ENCODE measurements at places on chromosomes 1 and 21.

DNA sequence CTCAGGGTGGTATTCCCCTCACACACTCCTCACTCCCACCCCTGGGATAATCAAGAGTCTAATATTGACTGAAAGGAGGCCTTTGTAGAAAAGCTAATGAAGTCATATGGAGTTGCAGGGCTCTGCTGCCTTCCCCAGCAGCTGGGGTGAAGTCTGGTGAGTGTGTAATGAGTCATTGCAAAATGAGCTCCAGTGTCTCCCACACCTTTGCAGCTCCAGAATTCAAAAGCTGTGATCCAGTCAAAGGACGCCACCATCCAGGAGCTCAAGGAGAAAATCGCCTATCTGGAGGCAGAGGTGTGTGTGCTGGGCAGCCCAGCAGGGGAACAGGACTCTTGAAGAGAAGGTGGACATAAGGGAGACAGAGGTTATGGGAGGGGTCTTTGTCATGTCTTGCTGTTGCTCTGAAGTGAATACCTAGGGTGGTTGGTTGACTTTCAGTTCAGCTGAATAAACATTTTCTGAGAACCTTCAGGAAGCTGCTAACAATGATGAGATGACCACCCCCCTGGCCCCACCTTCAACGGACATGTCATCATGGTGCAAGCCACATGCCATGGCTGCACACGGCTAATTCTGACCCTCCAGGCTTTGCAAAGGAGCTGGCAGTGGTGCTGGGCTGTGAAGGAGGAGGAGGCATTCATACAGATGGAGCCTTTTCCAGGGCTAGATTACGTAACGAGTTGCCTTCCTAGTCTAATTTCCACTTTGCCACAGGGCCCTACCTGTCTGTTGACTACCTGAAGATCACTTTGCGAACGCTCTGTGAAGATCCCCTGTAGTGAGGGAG, 32.2 kb upstream of the SNX27 start:
- no peak for DNase-seq

DNA sequence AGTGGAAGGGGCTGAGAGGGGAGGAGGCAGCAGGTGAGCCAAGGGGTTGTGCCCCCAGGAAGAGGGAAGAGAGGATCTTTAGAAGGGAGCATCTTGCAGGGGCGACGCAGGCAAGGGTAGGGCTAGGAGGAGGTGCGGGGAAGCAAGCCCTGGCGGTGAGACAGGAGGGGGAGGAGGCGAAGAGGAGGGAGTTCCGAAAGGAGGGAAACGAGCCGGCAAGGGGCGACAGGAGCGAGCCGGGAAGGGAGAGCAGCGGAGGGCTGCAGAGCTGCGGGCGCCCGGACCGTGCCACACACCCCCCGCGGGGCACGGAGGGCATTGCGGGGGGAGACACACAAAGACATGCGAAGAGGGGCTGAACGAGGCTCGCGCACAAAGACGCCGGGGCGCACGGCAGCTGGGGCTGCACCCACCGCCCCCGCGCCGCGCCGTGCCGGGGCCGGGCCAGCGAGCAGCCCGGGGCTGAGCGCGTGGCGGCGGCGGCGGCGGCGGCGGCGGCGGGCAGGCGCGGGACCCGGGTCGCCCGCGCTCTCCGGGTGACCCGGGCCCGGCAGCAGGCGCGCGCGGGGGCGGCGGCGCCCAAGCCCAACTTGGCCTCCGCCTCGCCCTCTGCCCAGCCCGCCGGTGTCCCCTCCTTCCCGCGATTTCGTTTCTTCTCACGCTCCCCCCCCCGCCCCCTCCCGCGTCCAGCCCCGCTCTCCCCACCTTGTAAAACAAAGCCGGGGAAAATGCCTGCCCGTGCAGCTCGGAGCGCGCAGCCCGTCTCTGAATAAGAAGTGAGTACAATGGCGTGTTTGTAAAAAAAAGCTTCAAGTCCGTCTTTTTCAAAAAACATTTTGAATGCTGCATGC, at the start of gene KCNK2:
Gene KCNK2 (plus strand): TSS at position 206 of the 851 bp plus-strand sequence. CDS start 649 bp downstream, outside the sequence.
- DNase-seq = no peak

GRCh38 chr21:32900814-32901213, 124.9 kb upstream of the OLIG2 start:
- no peak for DNase-seq

DNA sequence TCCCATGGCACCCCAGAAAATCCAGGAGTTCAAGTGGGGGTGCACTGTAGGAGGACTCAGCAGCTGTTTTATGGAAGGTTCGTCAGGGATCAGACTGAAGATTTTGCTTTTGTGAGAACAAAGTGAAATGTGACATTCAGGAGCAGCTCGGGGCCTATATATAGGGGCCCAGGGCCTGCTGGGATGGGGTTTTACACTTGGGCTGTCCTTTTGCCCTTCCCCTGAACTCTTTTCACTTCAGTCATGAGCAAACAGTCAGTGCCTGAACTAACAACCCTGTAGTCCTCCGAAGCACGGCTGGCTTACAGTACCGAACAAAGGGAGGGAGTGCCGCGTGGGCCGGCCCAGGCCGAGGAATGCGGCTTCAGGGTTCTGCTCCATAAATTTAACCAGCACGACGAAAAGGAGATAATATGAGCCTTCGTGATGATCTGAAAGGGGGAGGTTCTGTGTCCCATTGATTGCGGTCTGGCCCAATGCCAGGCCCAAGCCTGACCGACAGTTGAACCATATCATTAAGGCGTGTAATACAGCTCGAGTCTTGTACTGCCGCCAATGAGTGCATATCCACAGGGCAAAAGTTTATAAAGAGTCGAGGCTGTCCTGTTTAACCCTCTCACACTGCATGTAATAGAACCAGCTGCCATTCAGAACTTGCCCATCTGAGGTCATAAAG, 139.9 kb downstream of the DHRS3 start:
- DNase-seq = peak; percentile 6

GRCh38 chr1:213075725-213076124, 24.7 kb downstream of the RPS6KC1 start:
- DNase-seq = no peak

GRCh38 chr1:226309398-226310244, 657 bp upstream of the LIN9 start:
- no peak for DNase-seq

DNA sequence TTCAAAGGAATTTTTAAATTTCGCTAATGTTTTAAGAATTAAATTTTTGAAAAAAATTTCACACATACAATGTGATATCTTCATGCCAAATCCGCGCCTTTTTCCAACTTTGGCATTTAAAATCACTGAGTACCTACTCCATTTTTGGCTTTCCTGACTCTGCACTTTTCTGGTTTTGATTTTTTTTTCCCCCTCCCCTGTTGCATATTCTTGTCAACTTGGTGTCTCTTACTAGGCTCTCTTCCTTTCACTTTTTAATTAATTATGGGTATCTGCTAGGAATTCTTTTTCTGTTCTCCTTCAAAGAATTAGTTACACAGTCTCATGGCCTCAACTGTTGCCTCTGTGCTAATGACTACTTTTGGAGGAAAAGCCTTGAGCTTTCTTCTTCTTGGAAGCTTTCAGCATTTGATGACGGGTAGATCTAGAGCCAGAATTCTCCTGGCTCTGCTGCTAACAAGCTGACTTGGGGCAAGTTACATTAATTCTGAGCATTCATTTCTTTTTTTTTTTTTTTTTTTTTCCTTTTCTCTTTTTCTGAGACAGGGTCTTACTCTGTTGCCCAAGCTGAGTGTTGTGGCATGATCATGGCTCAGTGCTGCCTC, 1.8 kb downstream of the AGL start:
- no peak for DNase-seq

GRCh38 chr1:180213401-180214170, 16.5 kb upstream of the LHX4 start:
- peak; percentile 70 for DNase-seq

- no peak for DNase-seq
Observed at GRCh38 chr21:42146273-42146805, 72.6 kb upstream of the ABCG1 start.

DNA sequence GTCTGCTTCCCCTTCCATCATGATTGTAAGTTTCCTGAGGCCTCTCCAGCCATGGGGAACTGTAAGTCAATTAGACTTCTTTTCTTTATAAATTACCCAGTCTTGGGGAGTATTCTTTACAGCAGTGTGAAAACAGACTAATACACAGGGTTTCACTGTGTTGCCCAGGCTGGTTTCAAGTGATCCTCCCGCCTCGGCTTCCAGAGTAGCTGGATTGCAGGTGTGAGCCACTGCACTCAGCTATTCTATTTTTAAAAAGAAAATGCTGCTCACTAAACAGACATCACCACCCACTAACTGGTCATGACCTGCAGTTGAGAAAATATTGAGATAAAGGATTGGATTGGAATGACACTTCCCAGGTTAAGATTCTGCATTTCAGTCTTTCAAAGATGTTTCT, 20.8 kb upstream of the SLC2A7 start:
- no peak for DNase-seq

DNA sequence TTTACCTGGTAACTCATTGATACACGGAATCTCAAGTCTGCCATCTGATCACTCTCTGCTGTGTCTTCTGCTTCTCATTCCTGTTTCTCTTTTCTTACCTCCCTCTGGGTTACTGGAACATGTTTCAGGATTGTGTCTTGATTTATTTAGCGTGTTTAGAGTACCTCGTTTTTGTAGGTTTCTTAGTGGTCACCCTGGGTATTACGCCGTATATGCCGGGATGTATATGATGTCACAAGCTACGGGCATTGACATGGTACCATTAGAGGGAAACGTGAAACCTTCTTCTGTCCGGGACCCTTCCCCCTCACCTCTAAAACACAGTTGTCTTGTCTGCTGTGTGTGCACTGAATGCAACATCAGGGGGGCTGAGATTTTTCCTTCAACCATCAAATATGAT, 2.8 kb downstream of the ACTRT2 start:
- no peak for DNase-seq

DNA sequence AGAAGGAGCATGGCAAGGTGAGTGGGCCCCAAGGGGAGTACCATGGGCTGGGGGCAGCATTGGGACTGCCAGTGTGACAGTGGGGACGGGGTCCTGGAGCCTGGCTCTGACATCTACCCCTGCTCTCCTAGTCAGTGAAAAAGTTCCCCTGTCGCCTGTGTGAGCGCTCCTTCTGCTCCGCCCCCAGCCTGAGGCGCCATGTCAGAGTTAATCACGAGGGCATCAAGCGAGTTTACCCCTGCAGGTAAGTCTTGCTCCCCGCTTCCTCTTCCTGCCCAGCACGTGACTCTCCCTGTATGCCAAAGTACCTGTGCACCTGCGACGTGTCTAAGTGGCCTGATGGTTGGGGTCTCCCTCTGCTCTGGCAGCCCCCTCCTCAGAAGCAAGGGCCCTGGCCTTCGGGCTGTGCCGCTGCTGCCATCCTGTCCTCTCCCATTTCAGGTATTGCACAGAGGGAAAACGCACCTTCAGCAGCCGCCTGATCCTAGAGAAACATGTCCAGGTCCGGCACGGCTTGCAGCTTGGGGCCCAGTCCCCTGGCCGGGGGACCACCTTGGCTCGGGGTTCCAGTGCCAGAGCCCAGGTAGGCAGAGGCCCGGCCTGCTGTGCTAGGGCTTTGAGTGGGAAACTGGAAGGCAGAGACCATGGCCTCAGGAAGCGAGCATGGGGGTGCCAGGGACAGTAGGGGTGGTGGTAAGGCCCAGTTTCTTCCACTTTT, 8.1 kb downstream of the ZNF687 start:
- no peak for DNase-seq

DNA sequence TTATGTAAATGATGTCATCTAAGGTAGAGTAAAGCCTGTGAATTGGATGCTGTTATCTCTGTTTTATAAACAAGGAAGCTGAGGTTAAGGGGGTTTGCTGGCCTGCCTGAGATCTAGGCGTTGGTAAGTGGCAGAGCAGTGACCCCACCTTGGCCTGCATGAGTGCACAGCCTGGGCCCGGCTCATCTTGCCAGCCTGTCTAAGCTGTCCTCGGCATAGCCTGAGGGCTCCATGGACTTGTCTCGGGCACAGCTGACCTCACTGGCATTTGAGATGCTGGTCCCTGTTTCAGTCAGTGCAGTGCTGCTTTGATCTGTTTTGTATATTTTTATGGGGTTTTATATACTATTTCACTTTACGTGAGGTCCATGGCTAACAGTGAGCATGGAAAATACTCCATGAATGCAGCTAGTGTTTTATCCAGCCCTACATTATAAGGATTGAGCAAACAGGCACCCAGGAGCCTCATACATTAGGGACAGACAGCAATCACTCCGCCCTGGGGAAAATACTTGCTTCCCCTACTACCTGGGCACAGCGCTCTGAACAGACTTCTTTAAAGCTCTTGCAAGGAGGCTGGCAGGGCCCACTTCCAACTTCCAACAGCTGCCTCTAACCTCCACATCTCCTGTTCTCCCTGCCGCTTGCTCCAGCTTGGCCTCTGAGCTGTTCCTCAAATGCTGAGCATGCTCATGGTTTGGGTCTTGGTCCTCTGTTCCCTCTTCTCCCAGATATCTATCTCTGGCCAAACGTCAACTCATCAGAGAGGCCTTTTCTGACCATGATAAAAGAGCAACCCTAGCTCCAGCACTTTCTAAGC, 150.6 kb upstream of the HMGB4 start:
- DNase-seq = no peak

- no peak for DNase-seq
Observed at GRCh38 chr1:221117548-221117951, 238.3 kb downstream of the HLX start.

GRCh38 chr21:46477765-46478164, 19.1 kb downstream of the DIP2A start:
- DNase-seq = no peak

Data from CD4-positive, alpha-beta T cell (primary cell).